Progenitor cell of endocrine pancreas (in vitro differentiated cells): ENCODE measurements at places on chromosomes 1 and 21. TPM values are rescaled to one million over a fixed set of nuclear protein-coding genes. Genes with fewer than 3 reads are reported as not detected.
A peak's percentile ranks its signal among the peaks of the same experiment; 100 is the strongest.

- DNase-seq: peak; percentile 86
Observed at GRCh38 chr1:90707363-90707710, 9.8 kb downstream of the BARHL2 start.

Gene CD1C
- total RNA-seq: not detected in 2 replicates

DNA sequence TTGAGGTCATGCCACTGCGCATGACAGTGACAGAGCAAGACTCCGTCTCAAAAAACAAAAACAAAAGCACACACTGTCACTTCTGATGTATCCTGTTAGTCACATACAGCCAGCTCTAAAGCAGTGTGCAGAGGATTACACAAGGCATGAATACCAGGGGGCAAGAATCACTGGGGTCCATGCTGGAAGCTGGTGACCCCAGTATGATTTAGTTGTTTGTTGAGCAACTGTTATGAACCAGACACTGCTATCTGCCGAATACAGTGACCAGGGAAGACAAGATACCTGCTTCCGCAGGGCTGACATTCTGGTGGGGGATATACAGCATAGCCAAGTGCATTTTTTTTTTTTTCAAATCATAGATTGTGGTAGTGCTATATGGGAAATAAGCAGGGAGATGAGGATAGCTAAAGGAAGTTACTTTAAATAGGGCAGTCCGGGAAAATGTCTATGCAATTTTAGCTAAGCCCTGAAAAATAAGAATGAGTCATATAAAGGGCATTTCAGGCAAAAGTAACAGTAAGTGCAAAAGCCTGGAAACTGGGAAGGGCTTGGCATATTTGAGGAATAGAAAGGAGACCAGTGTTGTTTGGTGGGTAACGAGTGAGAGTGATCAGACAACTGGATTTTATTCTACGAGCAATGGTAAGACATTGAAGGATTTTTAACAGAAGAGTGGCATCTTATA is 69.7 kb downstream of the ADSS2 start:
- no peak for DNase-seq

DNA sequence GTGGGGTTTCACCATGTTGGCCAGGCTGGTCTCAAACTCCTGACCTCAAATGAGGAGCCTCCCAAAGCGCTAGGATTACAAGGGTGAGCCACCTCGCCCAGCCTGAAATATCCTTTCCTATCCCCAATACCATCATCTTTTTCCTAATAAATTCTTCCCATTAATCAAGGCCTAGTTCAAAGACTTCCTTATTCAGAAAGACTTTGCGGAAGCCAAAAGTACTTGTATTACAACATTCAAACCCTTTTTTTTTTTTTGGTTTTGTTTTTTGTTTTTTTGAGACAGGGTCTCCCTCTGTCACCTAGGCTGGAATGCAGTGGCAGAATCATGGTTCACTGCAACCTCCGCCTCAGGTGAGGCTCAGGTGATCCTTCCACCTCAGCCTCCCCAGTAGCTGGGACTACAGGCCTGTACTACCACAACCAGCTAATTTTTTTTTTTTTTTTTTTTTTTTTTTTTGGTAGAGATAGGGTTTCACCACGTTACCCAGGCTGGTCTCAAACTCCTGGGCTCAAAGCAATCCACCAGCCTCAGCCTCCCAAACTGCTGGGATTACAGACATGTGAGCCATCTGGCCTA is 7.6 kb downstream of the SLC19A2 start:
- no peak for DNase-seq

GRCh38 chr1:17016317-17016661 is 4.6 kb upstream of the ATP13A2 start:
- no peak for DNase-seq

Gene WNT3A
- total RNA-seq: not detected in 2 replicates

Gene PI4KB
- 52.1 and 55.1 TPM in 2 replicates for total RNA-seq

DNA sequence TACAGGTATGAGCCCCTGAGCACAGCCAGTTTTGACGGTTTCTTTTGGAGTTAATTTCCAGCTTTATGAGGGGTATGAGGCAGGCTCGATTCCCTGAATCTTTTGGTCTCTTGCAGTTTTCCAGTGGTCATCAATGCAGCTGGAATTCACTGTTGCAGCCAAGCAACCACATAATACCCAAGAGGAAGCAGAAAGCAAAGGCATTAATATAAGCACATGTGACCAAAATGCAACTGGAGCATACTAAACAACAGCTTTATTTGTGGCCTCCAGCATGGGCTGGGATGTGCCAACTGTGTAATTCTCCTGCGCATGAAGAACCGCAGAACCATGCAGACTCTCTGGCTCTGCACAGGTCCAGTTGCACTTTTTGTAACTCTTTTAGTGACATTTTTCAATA is 33.0 kb downstream of the DSCAM start:
- DNase-seq: no peak

DNA sequence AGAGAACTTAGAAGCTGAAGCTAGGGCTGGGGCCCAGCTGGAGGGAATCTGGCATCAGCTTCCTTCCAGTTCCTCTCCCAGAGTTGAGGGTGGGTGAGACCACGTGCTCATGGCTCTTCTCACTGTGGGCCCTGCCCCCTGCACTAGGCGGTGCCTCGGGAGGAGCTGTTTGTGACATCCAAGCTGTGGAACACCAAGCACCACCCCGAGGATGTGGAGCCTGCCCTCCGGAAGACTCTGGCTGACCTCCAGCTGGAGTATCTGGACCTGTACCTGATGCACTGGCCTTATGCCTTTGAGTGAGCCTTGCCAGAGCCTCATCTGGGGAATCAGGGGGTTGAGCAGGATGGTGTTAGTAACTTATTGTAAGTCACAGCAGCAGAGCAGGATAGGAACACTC is 16.1 kb downstream of the AKR1A1 start:
- DNase-seq: no peak

Gene LCE1C
- not detected in 2 replicates for total RNA-seq

Gene OR14A2
- total RNA-seq: not detected in 2 replicates

Gene RXFP4
- total RNA-seq: not detected in 2 replicates

GRCh38 chr1:245016700-245017099 is 138.1 kb upstream of the KIF26B start:
- no peak for DNase-seq

GRCh38 chr21:31387560-31388186 is 43.6 kb upstream of the TIAM1 start:
- no peak for DNase-seq

DNA sequence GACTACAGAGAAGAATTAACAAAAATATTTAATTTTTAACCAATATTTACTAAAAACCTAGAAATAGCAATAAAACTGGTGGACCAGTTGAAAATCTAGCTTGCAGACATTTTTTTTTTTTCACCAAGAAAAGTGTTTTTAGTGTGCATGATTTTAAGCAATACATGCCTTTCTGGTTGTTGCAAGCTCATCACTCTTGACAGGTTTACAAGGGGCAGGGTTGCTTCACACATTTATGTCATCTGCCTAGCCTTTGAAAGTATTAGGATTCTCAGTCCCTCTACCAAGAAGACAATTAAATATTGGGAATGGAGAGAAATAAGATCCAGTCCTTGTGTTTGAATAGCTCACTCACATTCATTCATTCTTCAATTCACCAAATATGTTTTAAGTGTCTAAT is 53.8 kb upstream of the LYPLAL1 start:
- DNase-seq: no peak

GRCh38 chr21:9767592-9768375 is 753.6 kb upstream of the TPTE start:
- no peak for DNase-seq

DNA sequence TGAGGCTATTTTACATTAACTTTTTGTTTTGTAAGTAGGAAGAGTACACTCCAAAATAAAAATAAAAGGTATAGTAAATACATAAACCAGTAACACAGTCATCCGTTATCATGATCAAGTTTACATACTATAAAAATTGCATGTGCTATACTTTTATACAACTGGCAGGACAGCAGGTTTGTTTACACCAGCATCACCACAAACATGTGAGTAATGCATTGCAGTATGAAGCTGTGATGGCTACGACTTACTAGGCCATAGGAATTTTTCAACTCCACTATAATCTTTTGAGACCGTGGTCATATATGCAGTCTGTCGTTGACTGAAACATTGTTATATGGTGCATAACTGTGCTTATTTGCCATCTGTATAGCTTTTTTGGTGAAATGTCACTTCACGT is 106.2 kb downstream of the CENPF start:
- no peak for DNase-seq

Gene TINAGL1
- 2.6 and 4.4 TPM in 2 replicates for total RNA-seq

GRCh38 chr21:37683396-37684114 is 232.7 kb downstream of the KCNJ6 start:
- DNase-seq: no peak

DNA sequence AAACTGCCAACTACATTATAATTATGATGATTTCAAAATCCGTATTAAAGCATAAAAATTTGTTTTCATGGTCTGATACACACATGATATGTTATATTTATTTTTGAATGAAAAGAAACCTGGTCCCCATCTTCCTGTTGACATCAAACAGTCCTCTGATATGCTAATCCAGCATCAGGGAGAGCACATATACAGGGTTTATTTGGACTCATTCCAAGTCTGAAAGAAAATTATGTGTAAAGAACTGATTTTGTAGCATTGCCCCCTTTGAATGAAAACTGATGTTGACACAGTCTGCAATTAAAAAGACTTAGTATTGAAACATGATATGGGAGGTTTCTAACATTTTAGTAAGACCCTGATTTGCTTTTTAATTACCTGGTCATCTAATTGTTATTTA is 119.4 kb downstream of the NEK7 start:
- DNase-seq: no peak

DNA sequence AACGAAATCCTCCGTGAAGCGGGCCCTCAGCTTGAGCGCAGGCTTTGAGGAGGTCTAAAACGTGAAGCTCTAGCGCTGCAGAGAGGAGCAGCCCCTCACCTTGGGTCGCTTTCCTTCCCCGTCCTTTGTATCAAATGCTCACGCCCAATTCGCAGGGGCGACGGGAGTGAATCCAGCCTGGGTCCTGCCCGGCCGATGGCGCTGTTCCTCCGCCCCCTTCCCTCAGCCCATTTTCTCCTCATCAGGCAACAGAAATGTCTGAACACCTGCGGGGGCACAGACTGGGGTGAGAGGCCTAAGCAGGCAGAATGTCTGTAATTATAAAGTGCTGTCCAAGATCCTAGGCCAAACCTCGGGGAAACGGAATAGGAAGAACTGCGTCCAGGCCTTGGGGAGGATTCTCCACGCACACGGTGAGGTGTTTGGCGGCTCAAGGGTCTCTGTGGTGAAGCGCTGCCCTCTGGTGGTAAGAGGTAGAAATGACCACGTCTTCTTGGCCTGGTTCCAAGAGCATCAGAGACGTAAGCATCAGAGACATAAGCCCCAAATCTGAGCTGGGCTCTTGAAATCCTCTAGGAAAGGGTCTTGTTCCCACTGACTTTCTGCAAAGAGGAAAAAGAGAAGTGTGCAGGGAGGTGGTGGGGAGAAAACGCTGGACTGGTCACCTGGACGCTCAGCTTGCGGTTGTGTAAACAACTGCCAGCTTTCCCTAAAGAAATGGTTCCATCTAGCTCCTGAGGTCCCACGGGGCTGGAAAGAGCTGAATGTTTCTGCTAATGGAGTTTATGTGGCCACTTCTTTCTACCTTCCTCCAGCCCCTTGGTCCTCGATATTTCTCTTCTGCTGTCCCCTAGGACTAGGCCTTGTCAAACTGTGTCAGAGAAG is 92.1 kb upstream of the CD53 start:
- peak; percentile 48 for DNase-seq

DNA sequence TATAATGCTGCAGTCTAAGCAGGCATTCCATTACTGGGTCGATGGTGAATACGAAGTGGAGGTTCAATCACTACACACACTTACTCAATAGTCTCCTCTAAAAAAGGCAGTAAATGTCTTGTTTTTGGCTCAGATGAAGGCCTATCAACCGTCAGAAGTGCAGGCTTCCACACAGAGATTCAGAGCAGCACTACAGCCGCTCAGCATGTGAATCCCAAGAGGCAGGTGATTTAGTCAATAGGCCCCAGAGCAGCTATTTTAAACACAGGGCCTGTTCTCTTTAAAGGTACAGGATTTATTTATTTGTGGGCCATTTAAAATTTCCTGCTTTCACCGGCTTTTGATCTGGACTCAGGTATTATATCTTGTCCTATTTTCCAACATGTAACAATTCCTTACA is 293.7 kb downstream of the RGS7 start:
- no peak for DNase-seq

DNA sequence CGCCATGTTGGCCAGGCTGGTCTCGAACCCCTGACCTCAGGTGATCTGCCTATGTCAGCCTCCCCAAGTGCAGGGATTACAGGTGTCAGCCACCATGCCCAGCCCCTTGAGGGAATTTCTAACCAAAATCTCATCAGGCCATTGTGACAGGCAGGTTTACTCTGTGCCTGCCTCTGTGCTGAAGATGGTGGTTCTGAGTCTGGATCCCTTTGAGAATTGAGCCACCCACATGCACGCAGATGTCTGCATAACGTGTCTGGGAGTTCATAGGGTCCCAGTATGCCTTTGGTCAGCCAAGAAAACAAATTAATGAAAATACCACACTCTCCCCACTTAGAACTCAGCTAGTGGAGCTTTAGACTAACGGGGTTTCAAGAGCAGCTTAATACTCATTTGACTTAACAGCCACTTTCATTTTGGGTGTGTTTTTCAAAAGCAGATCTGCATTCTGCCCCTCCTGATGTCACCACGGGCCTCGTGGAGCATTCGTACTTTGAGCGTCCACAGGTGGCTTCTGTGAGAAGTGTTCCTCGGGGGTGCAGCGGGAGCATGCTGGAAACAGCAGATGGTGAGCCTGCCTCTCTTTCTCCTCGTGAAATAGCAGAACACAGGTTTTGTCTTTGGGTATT is 45.3 kb downstream of the DIP2A start:
- DNase-seq: no peak

- no peak for DNase-seq
Observed at GRCh38 chr1:18972531-18972930, 16.1 kb upstream of the IFFO2 start.

- no peak for DNase-seq
Observed at GRCh38 chr1:9126511-9126910, 2.4 kb downstream of the GPR157 start.

DNA sequence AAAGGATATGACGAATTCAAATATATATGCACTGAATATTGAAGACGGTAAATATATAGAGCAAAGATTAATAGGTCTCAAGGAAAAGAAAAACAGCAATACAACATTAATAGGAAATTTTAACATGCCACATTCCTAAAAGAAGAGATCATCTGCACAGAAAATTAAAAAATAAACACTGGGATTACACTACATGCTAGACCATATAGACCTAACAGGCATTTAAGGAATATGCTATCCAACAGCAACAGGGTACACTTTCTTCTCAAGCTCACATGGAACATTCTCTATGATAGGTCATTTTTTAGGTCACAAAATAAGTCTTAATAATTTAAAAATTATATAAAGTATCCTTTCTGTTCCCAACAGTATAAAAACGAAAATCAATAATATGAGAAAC is 1038.3 kb downstream of the KCNT2 start:
- no peak for DNase-seq

- no peak for DNase-seq
Observed at GRCh38 chr1:69985376-69985775, 220.0 kb downstream of the LRRC40 start.
